ENCODE measurements at places on chromosomes 5 and 9.

- no peak for DNase-seq
Observed at GRCh38 chr5:64671678-64672077, 18.6 kb upstream of the SHISAL2B start.

GRCh38 chr9:133534346-133535291, at the start of gene ADAMTSL2:
TSS of gene ADAMTSL2 (plus strand) at chr9:133534704. CDS start at chr9:133536713, 2,009 bp downstream.
- DNase-seq, result no peak

- DNase-seq, result no peak
Observed at GRCh38 chr5:5055712-5056111, 84.4 kb upstream of the ADAMTS16 start.

DNA sequence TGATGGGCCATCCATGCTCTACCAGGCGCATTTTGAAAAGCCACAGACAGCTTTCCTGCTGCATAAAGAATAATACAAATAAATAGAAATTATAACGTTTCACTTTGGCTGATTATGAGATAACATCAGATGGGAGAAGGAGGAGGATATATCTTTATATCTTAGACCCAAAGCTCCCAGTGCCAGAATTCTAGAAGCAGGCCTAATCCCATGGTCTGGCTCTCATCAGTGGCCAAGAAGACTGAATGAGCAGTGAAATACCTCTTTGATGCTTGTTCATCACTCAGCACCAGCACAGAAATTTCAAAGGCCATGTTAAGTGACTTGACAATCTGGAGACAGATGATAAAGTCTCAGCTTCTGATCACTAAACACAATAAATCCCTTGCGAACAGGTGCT, 107.6 kb downstream of the PPP2R2B start:
- DNase-seq, result no peak

DNA sequence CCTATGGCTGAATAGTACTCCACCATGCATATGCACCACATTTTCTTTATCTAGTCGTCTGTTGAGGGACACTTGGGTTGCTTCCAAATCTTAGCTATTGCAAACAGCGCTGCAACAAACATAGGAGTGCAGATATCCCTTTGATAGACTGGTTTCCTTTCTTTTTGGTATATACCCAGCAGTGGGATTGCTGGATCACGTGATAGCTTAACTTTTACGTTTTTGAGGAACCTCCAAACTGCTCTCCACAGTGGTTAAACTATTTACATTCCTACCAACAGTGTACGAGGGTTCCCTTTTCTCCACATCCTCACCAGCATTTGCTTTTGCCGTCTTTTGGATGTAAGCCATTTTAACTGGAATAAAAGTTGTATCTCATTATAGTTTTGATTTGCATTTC, 142.6 kb downstream of the TARS1 start:
- no peak for DNase-seq

GRCh38 chr9:36191290-36191645, 547 bp downstream of the CLTA start:
- DNase-seq, result peak; percentile 28

DNA sequence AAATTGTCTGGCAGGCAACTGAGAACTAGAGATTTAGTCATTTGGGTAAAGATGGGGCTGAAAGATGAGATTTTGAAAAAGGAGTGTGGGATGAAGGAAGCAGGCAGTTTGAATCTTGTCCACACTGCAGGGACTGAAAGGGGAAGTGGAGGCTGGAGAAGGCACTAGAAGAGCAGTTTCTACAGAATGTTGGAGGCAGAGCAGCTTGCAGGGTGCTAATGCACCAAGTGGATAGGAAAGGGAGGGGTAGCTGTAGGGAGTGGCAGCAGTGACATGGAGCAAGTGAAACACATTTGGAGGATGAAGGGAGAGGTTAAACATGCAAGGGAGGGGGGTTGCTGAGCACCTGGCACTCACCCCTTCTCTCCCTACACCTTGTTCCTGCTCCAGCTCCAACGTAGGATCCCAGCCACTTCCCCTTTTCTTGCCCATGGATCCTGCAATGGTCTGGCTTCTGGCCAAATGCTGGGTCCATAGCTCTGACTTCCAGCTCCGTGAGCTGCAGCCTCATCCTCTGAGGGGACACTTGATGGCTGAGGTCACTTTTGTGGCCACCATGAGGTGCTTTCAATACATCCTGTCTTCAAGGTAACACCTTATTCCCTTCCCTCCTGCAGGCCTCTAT, 30.0 kb upstream of the FGD3 start:
- no peak for DNase-seq

DNA sequence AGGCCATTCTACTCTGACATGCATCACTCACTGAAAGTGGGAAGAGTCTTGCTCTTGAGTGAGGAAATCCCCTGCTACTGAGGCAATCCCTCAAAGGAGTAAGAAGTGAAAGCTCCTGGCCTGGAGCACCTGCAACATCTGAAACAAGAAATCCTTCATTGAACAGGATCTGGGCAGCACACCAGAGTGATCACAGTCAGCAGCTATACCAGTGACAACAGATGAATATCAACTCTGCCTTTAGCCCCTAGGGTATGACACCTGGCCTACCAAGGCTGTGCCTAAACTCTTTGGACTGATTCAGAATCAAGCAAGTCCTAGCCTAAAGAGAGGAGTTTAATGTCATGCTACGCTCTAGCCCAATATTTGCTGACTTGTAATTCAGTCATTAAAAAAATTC, 156.2 kb upstream of the CCDC152 start:
- DNase-seq, result no peak

GRCh38 chr5:61910771-61911170, 395.2 kb upstream of the KIF2A start:
- DNase-seq, result no peak

DNA sequence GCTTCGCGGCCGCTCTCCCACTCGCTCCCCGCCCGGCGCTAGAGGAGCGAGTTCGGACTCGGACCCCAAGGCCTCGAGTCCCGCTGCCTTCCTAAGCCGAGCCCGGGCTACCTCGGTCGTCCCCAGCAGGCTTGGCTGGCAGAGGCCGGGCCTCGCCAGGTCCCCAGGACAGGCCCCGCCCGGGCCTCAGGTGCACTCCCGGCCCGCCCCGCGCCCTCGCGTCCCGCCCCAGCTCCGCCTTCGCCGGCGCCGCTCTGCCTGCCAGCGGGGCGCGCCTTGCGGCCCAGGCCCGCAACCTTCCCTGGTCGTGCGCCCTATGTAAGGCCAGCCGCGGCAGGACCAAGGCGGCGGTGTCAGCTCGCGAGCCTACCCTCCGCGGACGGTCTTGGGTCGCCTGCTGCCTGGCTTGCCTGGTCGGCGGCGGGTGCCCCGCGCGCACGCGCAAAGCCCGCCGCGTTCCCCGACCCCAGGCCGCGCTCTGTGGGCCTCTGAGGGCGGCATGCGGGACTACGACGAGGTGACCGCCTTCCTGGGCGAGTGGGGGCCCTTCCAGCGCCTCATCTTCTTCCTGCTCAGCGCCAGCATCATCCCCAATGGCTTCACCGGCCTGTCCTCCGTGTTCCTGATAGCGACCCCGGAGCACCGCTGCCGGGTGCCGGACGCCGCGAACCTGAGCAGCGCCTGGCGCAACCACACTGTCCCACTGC, at the start of gene SLC22A5:
TSS of gene SLC22A5 (plus strand) at position 237 of the 707 bp plus-strand sequence. CDS start at position 500, 263 bp downstream.
- peak; percentile 61 for DNase-seq
